ENCODE measurements at places on chromosomes 3 and 15.
A peak's percentile ranks its signal among the peaks of the same experiment; 100 is the strongest.

GRCh38 chr3:197407526-197407925 is 109.1 kb upstream of the DLG1 start:
- DNase-seq, result no peak

GRCh38 chr15:69559440-69560190 is 107.0 kb downstream of the RPLP1 start:
- DNase-seq, result no peak

GRCh38 chr3:126461450-126462070 is 14.1 kb downstream of the ZXDC start:
- no peak for DNase-seq

- no peak for DNase-seq
Measured at GRCh38 chr3:11523572-11524101, 120.1 kb downstream of the VGLL4 start.

- peak; percentile 36 for DNase-seq
Measured at GRCh38 chr3:108088146-108088545, 2.7 kb downstream of the CD47 start.

- no peak for DNase-seq
Measured at GRCh38 chr3:176208283-176208682, 989.0 kb downstream of the TBL1XR1 start.

DNA sequence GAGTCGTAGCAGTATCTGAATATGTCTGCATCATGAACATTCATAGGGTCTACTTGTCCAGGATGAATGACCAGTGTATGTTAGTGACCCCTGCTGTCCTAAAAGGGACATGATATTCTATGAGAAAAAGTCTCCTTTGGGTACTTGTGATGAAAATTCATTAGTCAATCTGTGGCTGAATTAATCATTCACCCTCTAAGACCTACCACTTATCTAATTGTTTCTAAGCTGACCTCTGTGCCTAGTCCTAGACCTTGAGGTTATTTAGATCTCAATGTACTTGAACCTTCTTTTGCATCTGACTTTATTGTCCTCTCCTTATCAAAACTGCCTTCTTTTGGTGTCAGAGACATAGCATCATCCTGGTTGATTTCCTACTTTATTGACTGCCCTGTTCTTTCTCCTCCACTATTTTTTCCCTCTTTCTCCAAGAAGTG is 799.3 kb downstream of the DIPK2A start:
- DNase-seq, result peak; percentile 40

GRCh38 chr3:171309906-171310359 is 150.3 kb downstream of the TNIK start:
- no peak for DNase-seq

DNA sequence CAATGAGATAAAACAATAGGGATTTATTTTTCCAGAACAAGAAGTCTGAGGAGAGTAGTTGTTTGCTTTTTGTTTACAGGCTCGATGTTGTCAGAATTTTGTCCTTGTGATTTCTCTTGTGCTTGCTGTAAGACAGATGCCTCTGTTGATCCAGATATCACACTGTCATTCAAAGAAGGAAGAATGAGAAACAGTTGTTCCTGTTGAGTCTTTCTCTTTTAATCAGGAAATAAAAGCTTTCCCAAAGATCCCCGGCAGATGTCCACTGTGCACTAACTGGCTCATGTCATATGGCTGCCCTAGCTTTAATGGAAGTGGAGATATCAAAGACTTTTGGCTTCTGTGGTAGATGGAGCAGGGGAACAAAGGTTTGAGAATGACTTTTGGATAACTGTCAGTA is 6.8 kb downstream of the SERPINI1 start:
- DNase-seq, result no peak

GRCh38 chr15:101062471-101063171 is 143.5 kb downstream of the LRRK1 start:
- no peak for DNase-seq

- DNase-seq, result peak; percentile 50
Measured at GRCh38 chr3:100602506-100603444, 6.6 kb upstream of the ADGRG7 start.

GRCh38 chr15:69215314-69216035 is 55.0 kb downstream of the GLCE start:
- no peak for DNase-seq

- peak; percentile 52 for DNase-seq
Measured at GRCh38 chr15:74716651-74717050, 8.7 kb downstream of the CYP1A1 start.

DNA sequence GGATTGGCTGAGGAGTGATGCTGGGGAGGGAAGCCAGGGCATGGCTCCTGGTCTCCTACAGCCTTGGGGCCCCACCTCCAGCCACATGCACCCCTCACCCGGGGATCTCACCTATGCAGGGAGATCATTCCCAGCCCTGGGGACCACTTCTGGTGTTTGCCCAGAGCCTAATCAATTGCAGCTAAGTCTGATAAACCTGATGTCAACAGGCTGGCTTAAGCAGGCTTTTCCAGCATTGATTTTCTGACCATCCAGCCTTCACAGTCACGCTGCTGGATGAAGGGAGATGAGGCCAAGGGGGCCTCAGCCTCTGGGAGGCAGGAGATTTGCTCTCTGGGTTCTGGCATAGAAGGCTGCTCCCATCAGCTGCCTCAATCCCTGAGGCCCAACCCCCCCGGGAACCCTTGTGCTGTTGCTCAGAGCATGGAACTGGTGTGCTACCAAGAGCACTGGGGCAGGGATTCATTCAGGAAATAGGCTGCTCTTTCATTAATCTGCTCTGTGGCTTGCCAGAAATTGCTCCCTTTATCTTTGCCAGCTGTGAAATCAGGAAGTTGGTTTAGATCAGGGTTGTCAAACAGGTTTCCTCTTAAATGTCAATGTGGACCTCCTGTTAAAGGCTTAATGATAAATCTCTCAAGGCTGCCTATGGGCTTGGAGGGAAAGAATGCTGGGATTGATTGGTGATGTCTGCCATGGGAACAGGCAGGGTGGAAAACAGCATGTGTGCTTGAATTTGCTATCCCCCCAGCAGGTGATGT is 19.0 kb downstream of the FAM3D start:
- DNase-seq, result no peak

DNA sequence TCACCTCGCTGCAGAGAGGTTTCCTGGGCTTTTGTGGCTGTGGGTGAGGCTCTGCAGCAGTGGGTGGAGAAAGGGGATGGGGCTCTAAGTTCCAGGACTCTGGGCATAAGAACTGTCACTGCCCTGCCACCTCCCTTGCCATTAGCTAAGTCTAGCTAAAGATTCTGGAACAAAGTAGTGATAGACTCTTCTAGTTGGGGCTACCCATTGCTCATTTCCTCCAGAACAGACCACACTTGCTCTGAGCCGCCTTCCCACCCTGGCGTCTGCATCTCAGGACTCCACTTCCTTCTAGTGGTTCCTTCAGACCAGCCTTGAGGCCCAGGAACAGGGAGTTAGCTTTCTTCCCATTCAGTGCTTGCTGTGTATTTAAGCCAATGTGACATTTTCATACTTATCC is 7.5 kb downstream of the ARHGAP31 start:
- DNase-seq, result peak; percentile 65

- no peak for DNase-seq
Measured at GRCh38 chr15:87945246-87945645, 311.3 kb downstream of the NTRK3 start.

GRCh38 chr3:184561913-184562877 is 610 bp downstream of the EPHB3 start:
- no peak for DNase-seq

GRCh38 chr3:195748661-195749060 is 27.9 kb downstream of the MUC20 start:
- no peak for DNase-seq

GRCh38 chr15:28079313-28079969 is 19.7 kb downstream of the OCA2 start:
- DNase-seq, result no peak

- no peak for DNase-seq
Measured at GRCh38 chr3:110618512-110619226, 452.9 kb upstream of the NECTIN3 start.

- DNase-seq, result no peak
Measured at GRCh38 chr3:115999613-116000012, 376.3 kb downstream of the GAP43 start.
